ENCODE measurements at places on chromosomes 16 and 17.

DNA sequence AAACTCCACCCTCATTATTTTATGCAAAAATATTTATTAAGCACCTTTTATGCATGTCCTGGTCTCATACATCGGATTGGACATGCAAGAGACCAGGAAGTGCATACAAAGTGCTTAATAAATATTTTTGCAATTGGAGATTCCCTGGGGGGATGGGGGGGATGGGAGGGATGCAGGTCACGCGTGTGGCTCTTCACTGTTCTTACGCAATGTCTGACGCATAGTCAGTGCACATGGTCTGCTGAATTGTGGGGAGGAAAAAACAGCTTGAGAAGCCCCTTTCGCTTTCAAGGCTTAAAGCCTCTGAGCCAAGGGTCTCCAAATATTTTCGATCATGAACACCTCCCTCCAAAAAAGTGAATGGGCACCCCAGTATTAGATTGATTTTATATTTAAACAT lies 96.7 kb upstream of the XYLT1 start:
- no peak for DNase-seq

DNA sequence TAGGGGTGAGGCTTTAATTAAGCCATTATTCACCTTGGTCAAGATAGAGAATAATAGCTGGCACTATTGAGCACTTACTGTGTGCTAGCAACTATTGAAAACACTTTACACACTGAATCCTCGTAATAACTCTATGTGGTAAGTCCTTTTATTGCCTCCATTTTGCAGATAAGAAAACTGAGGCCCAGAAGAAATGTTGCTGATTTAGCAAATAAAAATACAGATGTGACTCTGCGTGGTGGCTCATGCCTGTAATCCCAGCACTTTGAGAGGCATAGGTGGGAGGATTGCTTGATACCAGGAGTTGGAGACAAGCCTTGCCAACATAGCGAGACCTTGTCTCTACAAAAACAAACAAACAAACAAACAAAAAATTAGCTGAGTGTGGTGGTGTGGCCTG lies 19.4 kb downstream of the OTOA start:
- no peak for DNase-seq

DNA sequence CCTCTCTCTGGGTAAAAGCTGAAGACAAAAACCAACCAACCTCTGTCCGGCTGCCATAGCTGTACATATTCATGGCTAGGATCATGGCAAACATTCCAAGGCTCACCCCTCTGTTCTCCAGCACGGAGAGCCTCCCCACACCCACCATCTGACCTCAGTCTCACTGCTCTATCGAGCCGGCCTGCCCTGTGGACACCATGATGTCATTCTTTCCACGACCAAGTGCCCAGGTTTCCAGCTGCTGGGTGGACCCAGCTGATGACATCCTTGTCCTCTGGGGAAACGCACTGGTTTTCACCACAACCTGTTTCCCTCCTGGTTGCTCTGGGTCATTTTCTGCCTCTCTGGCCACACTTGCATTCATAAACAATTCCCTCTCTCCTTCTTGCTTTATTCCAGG lies 67.7 kb downstream of the NDEL1 start:
- no peak for DNase-seq

- DNase-seq: no peak
Measured at GRCh38 chr16:53787423-53787822, 83.5 kb downstream of the FTO start.

- peak; percentile 62 for DNase-seq
Measured at GRCh38 chr17:5031365-5032082, 3.7 kb downstream of the SLC52A1 start.

DNA sequence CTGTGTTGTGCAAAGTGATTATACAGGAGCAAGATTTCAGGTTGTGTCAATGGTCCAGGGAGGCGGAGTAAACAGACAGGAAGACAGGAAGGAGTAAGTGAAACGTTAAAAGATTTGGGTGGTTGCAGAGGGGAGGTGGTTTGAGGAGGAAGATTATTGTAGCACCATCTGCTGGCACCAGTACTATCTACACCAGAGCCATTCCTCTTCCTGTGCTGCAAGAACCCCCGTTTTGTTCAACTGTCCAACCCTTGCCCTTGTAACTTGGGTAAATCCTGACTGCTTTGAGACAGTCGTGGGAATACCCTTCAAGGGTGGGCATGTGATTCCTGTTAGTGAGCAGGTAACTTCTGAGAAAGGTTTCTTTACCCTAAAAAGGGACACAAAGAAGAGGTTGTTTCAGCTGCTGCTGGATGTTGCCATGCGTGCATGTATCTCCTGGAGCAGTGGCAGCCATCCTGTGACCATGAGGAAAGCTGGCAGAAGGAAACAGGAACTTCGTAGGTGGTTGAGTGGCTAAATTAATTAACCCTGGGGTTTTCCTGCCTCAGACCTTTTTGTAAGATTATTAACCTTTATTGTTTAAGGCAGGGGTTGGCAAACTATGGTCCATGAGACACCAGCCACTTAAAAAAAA lies 124.1 kb downstream of the PRKCA start:
- no peak for DNase-seq

DNA sequence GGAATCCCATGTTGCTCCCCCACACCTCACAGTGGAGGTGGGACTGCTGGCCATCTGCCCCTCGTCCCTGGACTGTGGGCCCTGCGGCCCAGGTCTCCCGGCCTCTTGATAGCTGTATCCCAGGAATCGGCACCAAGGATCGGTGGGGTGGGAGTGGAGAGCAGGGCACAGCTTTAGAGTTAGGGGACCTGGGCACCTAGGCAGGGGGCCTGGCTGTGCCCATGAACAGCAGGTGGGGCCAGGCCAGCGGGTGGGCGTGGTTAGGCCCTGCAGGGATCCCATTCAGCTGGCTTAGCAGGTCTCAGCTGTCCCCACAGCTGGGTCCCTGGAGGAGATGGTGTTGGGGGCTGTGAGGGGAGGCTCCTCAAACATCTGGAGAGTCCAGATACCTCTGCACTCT lies 49.2 kb downstream of the SREBF1 start:
- DNase-seq: no peak

- DNase-seq: no peak
Measured at GRCh38 chr16:54244061-54244886, 42.3 kb downstream of the IRX3 start.

GRCh38 chr17:62627219-62627903 lies at the start of gene MRC2:
Gene MRC2, plus strand, starts transcription at chr17:62627670. Its CDS starts 133 bp downstream, at chr17:62627803.
- DNase-seq: no peak
